ENCODE measurements at places on chromosomes 1 and 21.

- DNase-seq = no peak
Observed at GRCh38 chr1:235100194-235100772, 28.4 kb downstream of the TOMM20 start.

- DNase-seq = no peak
Observed at GRCh38 chr1:32706491-32706890, 3.9 kb upstream of the SYNC start.

DNA sequence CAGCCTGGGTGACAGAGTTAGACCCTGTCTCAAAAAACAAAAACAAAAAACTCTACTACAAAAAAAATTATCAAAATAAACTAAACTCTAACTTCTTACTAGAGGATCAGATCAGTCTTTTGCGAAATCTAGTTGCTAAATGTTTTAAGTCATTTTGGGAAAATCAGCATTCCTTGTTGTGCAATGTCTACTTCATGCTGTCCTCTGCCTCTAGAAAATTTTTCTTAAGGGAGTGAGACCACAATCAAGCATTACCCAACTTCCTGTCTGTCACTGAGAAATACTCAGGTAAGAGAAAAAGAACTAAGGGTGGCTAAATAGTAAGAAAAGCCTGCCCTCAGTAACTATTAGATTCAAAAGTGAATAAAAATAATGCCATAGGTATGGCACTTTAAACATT is 67.2 kb upstream of the FOXD3 start:
- no peak for DNase-seq

- no peak for DNase-seq
Observed at GRCh38 chr1:150008699-150009098, 1.8 kb downstream of the OTUD7B start.

- no peak for DNase-seq
Observed at GRCh38 chr1:55317673-55318072, 102.5 kb upstream of the USP24 start.

GRCh38 chr1:25996966-25997827 is 666 bp downstream of the PAFAH2 start:
- DNase-seq = no peak

DNA sequence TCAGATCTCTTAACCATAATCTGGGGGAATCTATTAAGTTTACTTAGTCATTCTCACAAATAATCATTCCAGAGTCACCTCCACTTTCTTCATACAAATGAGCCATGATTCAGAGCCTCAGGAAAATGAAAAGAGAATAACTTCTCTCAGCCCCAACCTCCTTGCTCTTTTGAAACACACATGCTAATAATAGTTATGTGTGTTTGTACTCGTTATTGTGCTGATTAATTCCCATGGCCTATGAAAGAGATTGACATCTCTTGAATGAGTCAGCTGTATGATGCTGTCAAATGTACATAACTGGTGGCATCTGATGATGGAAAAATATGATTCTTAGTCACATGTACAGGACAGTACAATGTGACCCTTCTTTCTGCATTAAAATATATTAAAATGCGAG is 41.5 kb downstream of the DTL start:
- DNase-seq = no peak

DNA sequence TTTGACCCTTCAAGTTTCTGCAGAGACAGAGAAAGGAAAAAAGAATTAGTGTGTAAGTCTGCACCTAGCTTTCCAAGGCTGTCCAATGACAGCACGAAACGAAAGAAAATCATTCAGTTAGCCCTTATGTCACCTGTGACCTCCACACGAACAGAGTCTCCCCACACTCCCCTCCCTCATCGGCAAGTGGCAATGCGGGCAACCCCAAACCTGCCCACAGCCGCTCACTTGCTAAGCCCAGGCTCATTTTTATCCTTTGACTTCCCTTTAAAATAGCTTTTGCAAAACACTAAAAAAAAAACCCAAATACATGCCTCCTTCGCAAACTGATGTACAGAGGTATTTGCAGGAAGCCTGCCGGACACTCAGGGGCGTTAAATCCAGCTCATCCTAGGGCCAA is 10.3 kb downstream of the RCC2 start:
- no peak for DNase-seq

DNA sequence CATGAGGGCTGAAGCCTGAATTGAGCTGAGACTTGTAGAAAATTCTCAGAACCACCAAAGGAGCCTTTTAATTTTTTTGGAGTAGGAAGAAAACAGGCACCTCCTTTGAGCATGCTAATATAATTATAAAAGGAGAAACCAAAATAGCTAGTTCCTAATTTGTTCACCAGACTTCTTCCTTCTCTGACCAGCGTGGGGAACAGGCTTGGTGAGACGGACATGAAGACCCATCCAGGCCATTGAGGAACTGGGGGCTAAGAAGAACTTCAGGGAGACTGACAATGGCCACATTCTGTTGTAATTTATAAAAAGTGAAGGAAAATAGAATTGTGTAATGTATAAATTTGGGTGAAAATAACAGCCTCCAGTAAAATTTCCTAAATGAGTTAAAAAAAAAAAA is 62.6 kb downstream of the MAN1C1 start:
- DNase-seq = no peak

DNA sequence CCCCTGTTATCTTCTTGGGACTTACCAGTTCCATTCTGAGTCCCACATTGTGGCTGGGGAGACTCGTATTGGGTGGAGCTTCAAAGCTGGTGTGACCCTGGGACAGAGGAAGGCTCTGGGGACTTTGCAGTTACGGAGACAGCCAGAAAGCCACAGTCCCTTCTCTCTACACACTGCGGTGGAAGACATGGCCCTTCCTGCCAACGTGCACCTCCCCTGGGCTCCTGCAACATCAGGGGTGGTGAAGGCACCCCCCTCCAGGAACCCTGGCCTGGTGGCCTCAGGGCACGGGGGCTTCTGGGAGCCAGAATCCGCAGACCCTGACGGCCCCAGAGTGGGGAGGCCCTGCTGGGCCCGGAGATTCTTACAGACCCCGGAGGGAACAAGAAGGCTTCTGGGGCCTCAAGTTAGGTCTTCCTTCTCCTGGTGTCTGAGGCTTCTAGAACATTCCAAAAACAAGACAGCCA is 113.0 kb downstream of the SIK1 start:
- no peak for DNase-seq

DNA sequence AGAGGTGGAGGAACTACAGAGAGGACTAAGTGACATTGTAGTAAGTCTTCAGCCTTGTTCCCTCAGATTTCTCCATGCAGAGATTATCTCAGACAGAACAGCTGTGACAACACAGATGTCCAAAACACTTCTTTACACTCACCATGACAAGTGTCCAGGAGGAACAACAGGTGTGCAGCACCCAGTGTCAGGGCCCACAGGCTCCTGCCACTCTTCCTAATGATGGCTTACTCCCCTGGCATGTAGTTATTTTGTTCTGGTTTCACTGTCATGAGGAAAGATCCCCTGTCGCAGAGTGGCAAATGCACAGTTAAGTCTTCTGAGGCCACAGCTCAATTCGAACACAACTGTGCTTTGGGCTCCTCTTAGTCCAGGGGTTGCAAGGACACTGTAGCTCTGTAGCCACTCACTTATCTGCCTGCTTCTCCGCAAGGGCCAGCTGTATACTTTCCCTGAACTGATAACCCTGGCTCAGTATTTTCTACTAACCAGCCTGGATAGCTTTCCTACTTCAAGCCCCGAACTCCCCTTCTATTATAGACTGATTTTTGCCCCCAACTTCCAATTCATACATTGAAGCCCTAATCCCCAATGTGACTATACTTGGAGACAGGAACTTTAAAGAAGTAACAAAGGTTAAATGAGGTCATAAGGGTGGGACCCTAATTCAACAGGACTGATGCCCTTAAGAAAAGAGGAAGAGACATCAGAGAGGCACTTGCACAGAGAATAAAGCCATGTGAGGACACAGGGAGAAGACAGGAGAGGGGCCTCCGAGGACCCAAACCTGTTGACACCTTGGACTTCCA is 11.1 kb downstream of the PDZK1 start:
- DNase-seq = no peak

GRCh38 chr1:35447278-35447677 is 109.9 kb downstream of the KIAA0319L start:
- DNase-seq = no peak

GRCh38 chr1:35727434-35728040 is 8.9 kb upstream of the C1orf216 start:
- no peak for DNase-seq

GRCh38 chr1:84415396-84415795 is 17.1 kb downstream of the DNASE2B start:
- DNase-seq = no peak

DNA sequence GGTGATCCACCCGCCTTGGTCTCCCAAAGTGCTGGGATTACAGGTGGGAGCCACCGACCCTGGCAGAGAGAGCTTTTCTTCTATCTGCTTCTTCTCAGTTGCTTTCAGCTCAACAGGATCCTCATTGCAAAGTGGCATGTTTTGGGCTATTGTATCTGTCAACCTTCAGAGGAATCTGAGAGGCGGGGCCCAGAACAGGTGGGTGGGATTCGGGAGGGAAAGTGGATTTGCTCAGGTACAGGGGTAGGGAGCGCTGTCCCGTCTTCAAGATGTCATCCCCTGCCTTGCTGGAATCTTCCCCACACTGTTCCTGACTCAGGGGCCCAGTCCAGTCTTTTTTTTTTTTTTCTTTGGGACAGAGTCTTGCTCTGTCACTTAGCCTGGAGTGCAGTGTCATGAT is 26.9 kb upstream of the RCC2 start:
- DNase-seq = no peak

DNA sequence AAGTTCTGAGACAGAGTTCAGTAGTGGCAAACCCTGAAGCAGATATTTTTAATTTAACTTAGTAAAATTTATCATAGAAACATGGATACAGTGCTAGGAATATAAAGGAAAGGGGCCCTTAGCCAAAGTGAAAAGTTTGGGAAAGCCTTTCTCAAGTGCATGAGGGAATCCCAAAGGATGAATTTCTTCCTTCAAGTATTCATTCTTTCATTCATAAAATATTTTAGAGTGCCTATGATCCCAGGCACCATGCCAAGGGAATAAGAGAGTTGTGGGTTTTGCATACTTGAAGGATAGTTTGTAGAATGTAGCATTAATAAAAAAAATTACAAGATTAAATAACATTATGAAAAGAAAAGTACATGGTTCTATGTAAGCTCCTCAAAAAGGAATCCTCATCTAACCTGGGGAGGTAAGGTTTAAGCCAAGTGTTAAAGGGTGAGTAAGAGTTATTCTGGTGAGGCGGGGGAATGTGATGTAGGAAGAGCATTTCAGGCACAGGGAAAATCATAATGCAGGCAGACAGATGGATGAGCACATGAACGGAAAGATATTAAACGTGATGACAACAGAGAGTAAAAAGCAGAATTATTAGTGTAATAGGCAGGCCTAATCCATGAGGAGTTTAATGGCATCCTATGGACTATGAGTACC is 40.4 kb upstream of the NTNG1 start:
- DNase-seq = no peak

GRCh38 chr1:40318970-40319621 is 2.0 kb upstream of the COL9A2 start:
- DNase-seq = no peak

DNA sequence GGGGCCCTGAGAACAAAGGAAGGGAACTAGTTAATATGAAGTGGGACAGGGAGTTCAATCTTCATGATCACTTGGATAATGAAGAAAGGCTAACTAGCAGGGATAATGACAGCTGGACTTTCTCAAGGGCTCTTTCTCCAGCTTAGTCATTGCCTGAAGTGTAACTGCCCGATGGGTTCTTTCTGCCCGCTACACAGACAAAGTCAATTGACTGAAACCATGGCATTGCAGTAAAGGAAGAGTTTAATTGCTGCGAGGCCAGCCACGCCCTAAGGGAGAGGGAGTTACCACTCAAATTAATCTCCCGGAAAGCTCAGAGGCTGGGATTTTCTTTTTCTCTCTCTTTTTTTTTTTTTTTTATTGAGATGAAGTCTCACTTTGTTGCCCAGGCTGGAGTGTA is 16.6 kb upstream of the SLC2A5 start:
- no peak for DNase-seq

DNA sequence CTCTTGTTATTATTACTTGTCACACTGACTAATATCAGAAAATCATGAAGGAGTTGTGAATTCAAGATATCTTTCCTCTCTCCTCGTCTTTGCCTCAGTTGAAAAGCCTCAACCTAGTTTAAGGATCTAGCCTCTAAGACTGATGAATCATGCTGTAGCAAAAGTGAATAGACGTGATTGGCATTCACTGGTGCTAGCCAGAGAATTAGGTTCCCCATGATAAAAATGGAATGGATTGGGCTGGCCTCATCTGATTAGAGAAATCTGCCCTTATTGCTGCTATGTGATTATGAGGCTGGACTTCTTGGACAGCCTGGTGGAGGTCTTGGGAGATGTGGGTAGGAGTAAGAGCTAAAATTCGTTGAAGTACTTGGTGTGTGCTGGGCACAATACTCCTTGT is 208.2 kb downstream of the BACH1 start:
- no peak for DNase-seq

- DNase-seq = no peak
Observed at GRCh38 chr1:180935326-180936109, 22.8 kb downstream of the KIAA1614 start.

- no peak for DNase-seq
Observed at GRCh38 chr21:26224366-26224765, 53.8 kb upstream of the APP start.

GRCh38 chr1:246765521-246765920 is 41.3 kb downstream of the SCCPDH start:
- DNase-seq = no peak

GRCh38 chr1:16191309-16191708 is 21.1 kb downstream of the ARHGEF19 start:
- no peak for DNase-seq

- DNase-seq = no peak
Observed at GRCh38 chr1:207248544-207249198, 72.8 kb upstream of the CD55 start.

GRCh38 chr1:40794974-40795715 is 11.6 kb downstream of the KCNQ4 start:
- DNase-seq = no peak

GRCh38 chr1:203818399-203818798 is 23.0 kb downstream of the ZBED6 start:
- DNase-seq = no peak

DNA sequence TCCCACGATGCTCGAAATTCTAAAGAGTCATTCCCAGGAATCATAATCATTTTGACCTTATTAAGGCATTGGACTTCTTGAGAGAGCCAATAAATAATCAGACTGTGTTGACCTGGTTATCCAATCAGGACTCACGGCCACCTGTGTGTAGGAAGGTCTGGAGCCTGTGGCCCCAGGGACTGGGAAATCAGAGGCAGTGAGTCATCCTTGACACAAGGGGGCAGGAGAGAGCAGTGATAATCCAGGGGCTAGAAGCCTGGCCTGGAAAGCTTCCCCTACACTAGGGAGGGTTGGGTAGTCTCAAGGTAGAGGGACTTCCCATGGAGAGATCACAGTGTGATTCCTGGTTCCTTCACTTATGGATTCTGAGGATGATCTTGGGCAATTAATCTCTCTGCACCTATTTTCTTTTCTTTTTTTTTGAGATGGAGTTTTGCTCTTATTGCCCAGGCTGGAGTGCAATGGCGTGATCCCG is 4.7 kb downstream of the MR1 start:
- no peak for DNase-seq

DNA sequence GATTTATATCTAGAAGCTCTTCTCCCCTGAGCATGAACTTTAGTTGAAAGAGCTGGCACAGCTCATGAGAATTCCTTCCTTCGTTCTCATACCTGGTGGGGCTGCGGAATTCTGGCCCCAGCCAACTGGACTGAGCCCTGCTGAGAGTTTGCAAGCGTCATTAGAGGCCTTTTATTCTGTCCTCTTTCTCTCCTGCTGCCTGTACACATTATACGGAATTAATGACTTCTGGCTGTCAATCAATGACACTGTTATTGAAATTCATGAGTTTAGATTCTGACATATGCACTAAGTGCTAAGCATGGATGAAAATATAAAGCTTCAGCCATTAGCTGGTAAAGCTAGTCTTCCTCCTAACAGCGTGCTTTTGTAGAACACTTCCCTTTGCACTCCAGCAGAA is 27.5 kb downstream of the KAZN start:
- no peak for DNase-seq

Measured in mesothelial cell of epicardium (in vitro differentiated cells).